ENCODE measurements at places on chromosomes 6 and 20.
A peak's percentile ranks its signal among the peaks of the same experiment; 100 is the strongest.

- DNase-seq: no peak
Observed at GRCh38 chr20:22581437-22582385, 2.7 kb downstream of the FOXA2 start.

DNA sequence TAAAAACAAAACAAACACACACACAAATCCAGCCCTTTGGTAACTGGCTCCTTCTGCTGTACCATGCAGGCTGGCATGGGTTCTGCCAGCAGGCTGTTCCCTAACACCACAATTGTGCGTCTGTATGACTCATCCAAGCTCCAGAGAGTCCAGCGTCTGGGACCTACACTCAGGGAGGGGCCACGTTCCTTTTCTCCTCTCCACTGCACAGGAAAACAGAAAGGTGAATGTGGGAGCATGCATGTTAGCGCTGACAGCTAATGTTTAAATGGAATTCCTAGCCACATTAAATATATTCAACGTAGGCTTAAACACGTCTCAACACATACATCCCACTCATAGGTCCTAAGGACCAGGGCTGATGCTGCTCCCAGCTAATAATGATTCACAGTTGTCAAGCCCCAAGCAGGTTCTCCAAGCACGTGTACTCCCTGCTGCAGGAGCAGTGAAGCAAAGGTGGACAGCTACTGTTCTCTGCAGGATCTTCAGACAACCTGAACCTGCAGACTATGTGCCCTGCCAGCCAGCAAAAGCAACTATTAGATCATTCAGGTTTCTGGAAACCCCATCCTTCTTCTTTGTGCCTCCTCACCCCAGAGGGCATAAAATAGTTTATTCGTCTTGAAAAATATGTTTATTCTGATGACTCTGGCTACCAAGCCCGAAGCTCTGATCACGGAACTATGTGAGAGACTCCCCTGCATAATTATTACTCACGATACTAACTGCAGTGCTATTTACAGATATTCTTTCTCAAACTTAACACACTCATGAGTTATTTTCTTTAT lies 20.9 kb downstream of the MAP1LC3A start:
- peak; percentile 54 for DNase-seq

GRCh38 chr6:54245265-54245664 lies 63.0 kb upstream of the TINAG start:
- no peak for DNase-seq

DNA sequence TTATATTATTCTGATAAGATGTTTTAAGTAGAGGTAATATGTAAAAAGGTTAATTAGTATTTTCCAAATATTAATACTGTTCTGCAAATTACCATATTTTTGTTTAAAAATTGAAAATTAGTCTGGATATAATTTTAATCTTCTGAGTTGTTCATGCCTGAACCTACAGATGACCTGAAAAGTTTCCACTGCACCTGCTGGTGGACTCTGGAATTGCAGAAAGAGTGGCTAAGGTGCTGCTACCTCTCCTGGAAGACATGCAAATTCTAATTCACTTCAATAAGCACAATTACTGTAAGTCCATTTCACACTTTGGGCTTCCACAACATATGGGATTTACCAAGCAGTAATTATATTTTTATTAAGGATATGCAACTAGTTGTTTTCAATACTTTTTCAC lies 77.7 kb upstream of the OLIG3 start:
- no peak for DNase-seq

DNA sequence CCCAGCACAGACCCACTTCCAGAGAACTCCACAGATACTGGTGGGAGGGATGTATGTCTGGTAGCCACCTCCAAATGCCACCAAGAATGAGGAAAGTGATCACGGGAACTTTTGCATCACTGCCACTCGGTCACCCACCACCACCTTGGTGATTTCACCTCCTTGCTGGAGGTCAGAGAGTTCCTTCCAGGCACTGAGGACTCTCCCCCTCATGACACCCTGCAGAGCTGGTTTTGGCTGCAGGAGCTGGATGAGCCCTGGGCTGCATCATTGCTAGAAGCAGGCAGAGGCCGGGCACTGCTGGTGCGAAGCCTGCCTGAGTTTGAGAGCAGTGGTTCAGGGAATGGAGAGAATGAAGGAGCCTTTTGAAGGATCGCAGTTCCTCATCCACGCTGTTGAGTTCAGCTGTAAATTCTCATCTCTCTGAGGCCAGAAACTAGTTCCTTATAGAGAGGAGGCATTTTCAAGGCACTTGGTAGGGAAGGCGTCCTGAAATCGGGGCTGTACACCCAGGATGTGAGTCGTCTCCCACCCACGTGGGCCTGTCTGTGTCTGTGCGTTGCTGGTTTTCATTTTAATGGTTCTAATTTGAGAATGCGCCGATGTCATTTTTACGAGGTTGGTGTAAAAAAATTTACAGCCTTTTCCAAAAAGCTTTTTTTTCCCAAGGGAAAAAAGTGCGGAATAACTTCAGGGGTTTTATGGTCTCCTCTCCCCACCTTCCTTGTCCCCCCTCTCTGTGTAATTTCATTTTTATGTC lies 25.0 kb downstream of the FOXP4 start:
- peak; percentile 61 for DNase-seq

DNA sequence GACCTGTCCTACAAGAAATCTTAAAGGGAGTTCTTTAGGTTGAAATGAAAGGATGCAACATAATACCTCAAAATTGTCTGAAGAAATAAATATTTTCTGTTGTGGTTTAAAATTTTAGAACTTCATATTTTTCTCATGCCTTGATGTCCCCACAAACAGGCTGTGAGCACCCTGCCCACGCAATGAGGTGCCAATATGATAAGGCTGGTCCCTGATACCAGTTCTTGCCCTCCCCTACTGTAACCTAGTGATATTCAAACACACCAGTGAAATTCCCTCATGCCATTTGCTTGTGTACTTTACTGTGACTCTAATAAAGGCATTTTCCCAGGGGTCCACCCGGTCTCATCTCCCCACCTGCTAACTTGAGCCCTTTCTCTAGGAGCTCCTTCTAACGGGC lies 67.3 kb upstream of the SIRPG start:
- no peak for DNase-seq

- DNase-seq: no peak
Observed at GRCh38 chr6:154251116-154251515, 105.5 kb downstream of the IPCEF1 start.

DNA sequence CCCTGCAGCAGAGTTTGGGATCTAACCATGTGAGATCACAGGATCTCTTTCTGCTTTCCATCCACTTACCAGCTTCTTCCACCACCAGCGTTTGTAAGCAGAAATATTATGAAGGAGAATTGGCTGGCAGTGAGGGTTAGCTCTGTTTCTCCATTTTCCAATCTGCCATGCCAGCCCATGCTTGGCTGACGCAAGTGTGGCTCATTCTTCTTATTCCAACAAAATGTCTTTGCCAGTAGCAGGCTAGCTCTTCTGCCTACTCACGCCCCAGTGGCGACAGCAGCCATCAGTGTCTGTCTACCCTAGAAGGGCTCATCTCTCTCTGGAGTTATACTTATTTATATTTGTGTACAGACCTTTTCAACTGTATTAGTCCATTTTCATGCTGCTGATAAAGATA lies 286.2 kb downstream of the FARS2 start:
- DNase-seq: no peak

Data from uterus (tissue), 4 donors.